ENCODE measurements at places on chromosomes 1 and 21.

DNA sequence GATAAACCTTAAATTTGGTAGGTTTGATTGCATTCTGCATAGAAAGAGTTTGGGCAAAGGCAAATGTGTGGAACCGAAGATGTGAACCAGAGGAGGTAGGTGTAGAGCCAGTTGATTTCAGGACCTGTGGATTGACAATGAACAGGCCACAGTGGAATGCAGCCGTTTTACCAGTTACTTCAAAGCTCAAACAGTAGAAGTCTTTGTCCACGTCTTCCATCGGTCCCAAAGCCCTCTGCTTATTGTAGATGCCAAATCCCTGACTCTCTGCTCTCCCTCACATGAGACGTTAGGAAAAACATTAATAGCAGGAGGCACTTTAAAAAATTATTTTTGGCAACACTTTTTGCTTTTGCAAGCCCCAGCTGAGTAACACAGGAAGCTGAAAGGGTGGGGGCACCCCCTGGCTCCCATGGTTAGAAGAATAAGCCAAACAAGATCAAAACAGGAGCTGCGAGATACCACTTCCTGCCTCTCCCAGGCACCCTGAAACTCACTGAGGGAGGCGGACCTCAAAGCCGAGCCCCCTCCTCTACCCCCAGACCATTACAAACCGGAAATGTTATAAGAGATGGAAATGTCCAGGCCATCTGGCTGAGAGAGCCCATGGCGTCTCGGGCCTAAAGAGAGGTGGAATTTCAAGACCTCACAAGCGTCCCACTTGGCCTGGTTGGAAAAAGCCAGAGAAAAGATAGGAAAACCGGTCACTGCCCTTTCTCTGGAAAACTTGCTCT is 13.5 kb downstream of the TRAF3IP3 start:
- no peak for DNase-seq

DNA sequence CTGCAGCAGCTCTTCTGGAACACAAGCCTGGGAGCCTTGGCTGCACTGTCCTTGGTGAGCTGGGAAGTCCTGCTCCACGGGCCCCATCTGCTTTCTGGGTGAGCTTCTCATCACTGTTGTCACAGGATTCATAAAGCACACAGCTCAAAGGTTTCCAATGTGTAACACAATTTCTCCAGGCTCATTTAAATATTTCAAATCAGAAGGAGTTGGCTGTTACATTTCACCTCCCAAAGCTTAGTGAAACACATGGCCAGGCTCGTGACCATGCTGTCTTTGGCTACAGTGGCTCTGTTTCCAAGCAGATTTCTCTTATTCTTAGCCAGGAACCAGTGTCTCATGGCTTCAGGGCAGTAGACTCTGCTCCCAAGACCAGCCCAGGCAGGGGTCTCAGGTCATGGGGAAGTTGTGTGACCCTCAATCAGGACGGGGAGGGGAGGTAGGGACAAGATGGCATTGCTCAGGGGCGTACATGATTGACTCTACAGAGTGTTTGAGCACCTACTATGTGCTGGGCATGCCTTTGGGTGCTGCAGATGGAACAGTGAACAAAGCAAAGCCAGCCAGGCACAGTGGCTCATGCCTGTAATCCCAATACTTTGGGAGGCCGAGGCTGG is 353.0 kb downstream of the NPHP4 start:
- no peak for DNase-seq

- peak; percentile 62 for DNase-seq
Measured at GRCh38 chr21:36747041-36747814, 48.3 kb downstream of the SIM2 start.

GRCh38 chr1:41927118-41927517 is 8.4 kb upstream of the HIVEP3 start:
- DNase-seq: no peak

DNA sequence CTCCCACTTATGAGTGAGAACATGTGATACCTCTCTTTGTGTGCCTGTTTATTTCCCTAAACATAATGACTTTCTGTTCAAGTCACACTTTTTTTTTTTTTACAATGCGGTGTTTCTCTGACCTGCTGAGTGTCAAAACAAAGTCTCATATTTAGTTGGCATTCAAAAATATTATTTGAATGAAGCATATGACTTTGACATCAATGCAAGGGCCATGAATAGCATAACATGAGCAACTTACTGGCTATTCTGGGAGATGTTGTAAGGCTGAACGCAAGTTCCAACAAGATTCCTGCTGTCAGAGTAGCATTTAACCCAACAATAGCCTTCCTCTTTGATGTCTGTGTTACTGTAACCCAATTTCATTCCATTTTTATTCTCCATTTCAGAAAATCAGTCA is 2.0 kb upstream of the KRTAP19-1 start:
- DNase-seq: no peak

- DNase-seq: no peak
Measured at GRCh38 chr1:41372600-41372993, 11.4 kb downstream of the FOXO6 start.

- DNase-seq: peak; percentile 57
Measured at GRCh38 chr1:225882694-225883615, 775 bp upstream of the TMEM63A start.

- DNase-seq: peak; percentile 77
Measured at GRCh38 chr1:45299981-45300668, 26.6 kb upstream of the HPDL start.

DNA sequence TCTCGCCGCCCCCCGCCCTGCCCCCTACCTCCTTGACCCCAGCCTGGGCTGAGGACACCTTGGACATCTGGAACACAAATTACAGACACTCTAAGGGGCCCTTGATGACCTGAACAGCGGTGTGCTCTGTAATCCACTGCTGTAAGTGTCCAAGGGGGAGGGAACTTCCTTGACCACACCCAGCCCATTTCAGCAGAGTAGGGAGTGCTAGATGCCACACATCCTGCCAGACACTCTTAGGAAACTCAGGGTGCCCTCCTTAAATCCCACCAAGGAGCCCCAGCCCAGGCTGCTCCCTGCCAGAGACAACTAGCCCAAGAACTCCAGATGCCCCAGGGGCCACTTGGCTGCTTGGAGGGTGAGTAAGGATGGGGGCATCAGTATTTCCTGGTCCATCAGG is 282.2 kb downstream of the RRAGC start:
- DNase-seq: no peak

DNA sequence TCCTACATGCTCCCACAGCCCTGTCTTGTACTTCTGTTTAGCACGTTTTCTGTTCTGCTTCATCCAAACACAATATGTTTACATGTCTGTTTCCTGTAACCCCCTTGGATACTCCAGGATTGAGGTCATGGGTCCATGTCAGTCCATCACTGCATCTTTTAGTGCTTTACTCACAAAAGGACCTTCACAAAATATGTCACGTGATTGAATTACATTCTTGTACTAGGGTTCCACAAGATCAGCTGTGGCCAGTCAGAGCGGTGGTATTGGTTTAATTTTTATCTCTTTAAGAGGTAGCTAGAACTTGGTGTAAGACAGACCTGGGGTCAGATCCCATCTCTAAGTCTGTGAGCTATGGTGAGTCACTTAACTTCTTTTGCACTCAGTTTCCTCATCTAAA is 201.2 kb upstream of the FAM78B start:
- DNase-seq: no peak

- no peak for DNase-seq
Measured at GRCh38 chr1:113416496-113416895, 26.2 kb downstream of the MAGI3 start.

DNA sequence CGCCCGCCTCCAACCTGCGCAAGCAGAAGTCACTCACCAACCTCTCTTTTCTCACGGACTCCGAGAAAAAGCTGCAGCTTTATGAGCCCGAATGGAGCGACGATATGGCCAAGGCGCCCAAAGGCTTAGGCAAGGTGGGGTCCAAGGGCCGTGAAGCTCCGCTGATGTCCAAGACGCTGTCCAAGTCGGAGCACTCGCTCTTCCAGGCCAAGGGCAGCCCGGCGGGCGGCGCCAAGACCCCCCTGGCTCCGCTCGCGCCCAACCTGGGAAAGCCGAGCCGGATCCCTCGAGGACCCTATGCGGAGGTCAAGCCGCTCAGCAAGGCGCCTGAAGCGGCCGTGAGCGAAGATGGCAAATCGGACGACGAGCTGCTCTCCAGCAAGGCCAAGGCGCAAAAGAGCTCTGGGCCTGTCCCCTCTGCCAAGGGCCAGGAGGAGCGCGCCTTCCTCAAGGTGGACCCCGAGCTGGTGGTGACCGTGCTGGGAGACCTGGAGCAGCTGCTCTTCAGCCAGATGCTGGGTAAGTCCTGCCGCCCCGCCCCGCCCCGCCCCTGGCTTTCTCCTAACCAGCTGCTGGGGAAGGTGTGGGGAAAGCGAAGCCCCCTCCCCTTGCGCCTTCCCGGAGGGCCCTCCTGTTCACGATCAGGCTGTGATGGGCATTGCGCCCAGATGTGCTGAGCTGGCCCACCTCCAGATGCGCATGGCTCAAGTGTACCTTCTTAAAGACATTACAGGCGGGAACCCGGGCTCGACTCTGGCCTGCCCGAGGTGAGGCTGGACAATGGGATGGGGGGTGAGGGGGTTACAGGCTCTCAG is 110.2 kb downstream of the NAV1 start:
- DNase-seq: no peak

- no peak for DNase-seq
Measured at GRCh38 chr21:43794857-43795256, 5.5 kb downstream of the RRP1 start.

- DNase-seq: peak; percentile 48
Measured at GRCh38 chr1:33185541-33185940, 3.7 kb upstream of the TRIM62 start.

- no peak for DNase-seq
Measured at GRCh38 chr1:223745731-223746130, 33.4 kb downstream of the CAPN2 start.

Data from HAP-1 (cell line).